Activated CD4-positive, alpha-beta T cell treated with anti-CD3 and anti-CD28 coated beads, Interleukin-2, amount 50 U/mL, for 16 hours (primary cell): ENCODE measurements at places on chromosomes 5 and 9.

- DNase-seq, result no peak
Measured at GRCh38 chr9:89458768-89459496, 39.0 kb downstream of the SEMA4D start.

DNA sequence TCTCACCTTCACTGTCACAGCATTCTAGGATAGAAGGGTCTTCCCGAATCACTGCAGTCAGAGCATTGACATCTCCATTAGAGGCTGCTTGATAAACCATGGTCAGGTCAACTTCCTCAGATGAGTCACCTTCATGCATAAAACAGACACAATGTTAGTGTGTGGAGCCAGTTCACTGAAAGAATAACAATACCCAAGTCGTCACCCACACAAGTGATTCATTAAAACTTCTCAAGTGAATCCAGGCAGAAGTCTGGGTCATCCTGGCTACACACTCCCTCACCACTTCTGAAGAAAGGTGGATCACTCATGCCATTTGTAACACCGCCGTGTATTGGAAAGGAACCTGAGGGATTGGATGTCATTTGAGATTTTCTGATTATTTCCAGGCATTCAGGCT lies 49.6 kb downstream of the ANKRD55 start:
- no peak for DNase-seq

- no peak for DNase-seq
Measured at GRCh38 chr5:123037104-123037418, 536 bp upstream of the PPIC start.

- DNase-seq, result peak; percentile 67
Measured at GRCh38 chr5:94575196-94575595, 43.2 kb downstream of the KIAA0825 start.

DNA sequence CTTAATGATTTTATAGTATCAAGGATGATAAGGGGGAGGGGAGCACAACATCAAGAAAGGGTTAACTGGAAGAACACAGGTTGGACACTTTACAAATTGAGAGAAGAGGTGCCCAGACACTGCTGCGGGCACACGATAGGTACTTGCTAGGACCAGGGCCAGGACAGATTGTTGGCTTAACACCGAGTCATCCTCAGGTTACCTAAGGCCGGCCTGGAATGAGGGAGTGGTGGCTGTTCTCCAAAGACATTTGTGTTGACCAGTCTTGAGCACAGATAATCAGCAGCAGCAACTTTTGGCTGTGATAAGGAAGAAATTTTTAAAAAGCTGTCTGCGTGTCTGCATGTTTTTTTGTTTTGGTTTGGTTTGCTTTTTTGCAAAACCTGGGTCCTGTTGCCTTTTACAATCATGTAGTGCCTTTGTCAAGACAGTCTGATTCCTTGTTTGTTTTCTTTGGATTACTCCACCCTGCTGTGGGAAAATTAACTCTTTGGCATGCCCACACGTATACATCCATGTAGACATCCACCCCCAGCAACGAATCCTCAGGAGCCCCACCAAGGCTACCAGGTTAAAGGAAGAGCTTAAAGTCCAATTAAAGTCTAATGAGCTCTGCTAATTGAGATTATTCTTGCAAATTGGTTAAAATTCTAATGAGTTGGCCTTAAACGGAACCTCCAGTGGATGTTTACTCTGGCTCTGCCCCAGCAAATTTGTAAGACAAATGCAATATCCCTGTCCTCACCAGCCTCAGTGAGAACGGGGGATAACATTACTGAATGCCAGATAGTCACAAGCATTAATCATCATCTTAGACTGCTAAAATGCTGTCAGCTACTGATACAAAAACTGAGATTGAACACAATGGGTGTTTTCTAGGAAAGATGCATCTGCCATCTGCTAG lies 382.3 kb downstream of the ACTL7B start:
- no peak for DNase-seq

DNA sequence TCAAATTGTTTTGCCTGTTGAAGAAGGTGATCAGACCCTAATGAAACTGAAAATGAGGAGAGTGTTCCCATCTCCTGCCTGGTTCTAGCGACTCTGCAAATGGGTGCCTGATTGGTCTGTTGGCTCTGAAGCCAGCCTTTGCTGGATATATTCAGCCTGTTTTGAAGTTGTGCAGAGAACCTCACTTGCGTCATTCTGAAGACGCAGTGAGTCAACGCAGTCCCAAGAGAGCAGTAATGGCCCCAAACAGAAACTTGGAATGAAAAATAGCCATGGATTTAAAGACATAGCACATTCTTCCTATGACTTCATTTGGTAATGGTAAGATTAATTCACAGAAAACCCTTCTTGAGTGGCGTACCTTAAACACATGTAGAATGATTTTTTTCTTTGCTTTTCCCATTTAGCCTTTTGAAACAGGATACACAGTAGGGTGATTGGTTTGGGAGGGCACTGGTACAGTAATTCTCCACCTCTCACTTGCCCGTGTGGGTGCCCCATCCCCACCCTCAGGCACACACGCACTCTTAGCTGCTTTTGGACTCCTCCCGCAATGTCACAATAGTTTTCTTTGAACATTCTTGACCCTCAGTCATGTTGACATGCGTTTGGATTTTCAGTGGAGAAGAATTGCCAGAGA lies 54.1 kb upstream of the ABL1 start:
- no peak for DNase-seq

DNA sequence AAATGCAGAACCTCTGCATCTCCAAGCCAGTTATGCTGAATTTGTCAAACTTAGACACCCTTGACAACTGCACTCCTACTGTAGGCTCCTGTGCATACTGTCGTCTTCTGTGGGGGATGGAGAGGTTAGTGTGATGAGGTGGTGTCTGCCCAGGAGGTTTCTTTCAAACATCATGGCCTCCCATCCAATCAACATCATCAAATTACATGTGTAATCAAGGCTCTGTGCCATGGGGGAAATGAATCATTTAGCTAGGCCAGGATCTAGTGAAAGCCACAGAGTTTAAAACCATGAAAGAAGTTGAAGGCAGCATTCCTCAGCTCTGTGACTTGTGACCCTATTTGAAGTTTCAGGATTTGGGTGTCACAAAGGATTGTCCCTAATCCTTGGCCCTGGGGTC lies 240.6 kb downstream of the MARCHF11 start:
- DNase-seq, result no peak

- no peak for DNase-seq
Measured at GRCh38 chr5:172525996-172526360, 71.7 kb upstream of the SH3PXD2B start.

- DNase-seq, result no peak
Measured at GRCh38 chr5:137217599-137218200, 281.4 kb downstream of the SPOCK1 start.

GRCh38 chr5:79202076-79202475 lies 33.9 kb upstream of the JMY start:
- DNase-seq, result no peak

- no peak for DNase-seq
Measured at GRCh38 chr5:35341189-35341588, 110.9 kb upstream of the PRLR start.

DNA sequence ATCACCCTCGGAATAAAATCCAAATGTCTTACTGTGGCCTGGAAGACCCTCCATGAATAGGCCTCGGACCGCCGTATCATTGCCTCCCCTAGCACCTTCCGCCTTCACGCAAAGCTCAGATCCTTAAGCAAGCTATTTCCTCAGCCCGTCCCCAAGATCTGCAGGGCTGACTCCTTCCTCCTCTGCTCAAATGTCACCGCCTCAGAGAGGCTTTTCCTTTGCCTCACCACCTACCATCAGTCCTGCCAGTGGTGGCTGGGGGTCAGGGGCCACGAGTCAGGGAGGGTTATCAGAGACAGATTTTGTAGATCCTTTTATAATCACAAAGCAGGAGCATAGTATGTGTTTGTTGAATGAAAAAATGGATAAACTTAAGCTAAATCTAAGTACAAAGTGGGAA lies 74.4 kb upstream of the KIF2A start:
- DNase-seq, result no peak

DNA sequence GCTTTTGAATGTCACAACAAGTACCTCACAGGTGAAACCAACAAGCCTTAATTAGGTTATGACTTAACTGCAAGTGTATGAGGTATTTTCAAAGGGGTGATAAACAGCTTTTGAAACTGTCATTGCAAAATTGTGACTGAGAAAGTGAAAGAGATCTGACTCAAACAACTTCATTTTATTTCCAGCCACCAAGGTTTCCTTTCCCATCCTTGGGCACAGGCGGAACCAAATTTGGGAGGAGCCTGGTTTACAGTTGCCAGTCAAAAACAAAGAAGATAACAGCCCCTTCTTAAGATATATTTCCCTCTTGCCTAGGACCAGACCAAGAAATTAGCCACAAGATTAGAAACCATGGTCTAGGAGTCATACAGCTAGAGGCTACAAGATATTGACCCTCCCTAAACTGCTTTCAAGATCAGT lies 417.1 kb downstream of the CSNK1G3 start:
- peak; percentile 6 for DNase-seq

DNA sequence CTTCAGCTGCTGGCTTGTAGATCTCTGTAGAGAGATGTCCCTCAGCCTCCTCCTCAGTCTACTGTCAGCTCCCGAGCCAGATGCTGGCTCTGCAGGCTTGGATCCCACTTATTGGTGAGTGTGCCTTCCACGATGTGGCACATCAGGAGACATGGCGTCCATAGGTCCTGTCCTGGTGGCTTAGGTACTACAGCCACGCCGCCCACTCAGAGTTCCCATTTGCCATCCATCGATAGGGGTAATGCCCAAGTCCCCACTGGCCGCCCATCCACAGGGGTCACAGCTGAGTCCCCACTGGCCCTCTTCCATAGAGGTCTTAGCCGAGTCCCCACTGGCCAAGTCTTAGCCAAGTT lies 17.3 kb downstream of the EXOC3 start:
- DNase-seq, result no peak

GRCh38 chr5:88230546-88231066 lies 38.0 kb downstream of the TMEM161B start:
- DNase-seq, result no peak

GRCh38 chr9:3157011-3157410 lies 313.1 kb upstream of the PUM3 start:
- DNase-seq, result no peak

DNA sequence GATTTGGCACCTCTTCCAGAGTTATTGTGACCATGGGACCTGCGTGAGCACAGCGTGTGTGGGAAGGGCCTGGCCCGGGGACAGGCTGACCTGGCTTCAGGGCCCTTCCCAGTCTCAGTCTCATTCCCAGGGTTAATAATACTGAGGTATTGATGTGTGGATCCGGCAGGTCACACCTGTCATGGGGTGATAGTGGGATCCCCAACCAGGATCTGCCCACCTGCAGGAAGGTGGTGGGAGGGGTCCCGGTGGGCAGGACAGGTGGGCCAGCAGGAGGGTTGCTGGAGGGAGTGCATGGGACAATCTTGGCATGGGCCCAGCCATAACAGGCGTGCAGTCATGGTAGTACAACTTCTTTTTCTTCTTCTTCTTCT lies 55.4 kb downstream of the COL15A1 start:
- no peak for DNase-seq

DNA sequence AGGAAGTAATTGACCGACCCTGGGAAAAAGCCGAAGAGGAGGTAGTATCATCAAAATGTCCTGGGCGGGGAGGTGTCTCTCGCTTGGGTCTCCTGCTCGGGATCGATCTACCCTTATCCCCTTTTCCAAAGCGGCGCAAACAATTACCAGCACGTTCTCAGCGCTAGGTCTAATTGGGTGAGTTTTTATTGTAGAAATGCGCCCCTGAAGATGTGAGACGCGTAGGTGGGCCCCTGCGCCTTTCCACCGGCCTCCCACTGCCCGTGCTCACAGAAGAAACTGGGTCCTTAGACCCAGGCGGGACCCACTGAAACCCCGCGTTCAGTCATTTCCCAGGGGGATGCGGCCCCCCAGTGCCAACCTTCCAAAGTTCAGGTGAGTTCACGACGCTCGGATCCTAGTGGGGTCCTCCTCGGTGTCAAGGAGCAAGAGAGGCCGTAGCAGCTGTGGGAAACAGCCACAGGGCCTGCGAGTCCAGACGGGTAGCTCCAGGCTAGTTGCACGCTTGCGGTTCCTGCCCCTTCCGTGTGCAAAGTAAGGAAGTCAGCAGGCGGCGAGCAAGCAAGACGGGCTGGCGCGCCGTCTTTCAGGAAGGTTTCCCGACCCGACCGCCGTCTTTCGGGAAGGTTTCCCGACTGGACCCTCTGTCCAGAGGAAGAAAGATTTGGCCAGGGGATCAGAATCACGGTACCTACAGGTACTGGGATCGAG lies 1.5 kb downstream of the SMIM32 start:
- DNase-seq, result no peak

- no peak for DNase-seq
Measured at GRCh38 chr5:566636-567309, 42.5 kb upstream of the SLC9A3 start.

DNA sequence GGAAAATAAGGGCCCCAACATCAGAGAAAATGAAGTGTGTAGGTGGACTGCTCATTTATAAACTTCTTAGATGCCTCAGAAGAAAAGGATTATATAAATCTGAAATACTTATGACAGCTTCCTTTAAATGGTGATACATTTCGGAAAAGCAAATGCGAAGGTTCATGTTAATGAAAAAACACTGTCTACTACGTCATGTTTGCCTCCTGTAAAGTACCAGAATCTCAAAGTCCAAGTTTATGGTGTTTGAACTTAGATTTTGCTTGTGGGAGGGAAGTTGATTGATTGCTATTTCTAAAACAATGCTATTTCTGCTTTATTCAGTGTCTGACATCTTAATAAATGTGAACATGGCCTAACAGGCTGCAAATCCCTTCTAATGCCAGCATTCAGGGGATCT lies 514.6 kb downstream of the ZNF608 start:
- DNase-seq, result no peak

GRCh38 chr5:94432499-94432898 lies 185.9 kb downstream of the KIAA0825 start:
- DNase-seq, result no peak

DNA sequence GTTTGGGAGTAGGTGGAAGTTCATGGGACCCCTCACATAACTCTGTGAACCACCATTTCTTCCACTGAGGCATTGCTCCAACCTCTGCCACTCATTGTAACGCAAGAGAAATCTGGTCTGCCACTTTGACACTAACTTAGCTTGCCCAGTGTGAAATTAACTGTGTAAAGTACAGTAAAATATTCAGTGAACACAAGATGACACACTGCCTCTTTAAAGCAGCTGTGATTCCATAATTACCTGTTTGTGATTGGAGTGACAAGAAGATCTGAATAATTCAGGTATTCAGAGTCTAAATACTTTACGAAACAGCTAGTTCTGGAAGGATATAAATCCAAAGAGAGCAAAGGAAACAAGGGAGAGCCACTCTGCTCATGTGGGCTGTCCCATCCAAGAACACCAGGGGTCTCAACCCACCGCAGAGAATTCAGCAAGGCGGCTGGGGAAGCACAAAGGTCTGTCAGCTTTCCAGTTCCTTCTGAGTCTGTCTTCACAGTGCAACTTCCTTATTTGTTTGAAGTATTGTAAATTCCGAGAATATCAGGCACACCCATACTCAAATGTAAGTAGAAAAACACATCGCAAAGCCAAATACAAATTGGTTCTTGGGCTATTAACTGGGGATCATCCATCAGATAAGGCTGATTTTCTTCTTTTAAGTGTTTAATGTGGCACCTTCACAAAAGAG lies 86.9 kb downstream of the GNAQ start:
- DNase-seq, result no peak

- DNase-seq, result no peak
Measured at GRCh38 chr9:98726735-98727134, 18.0 kb upstream of the GABBR2 start.

- DNase-seq, result no peak
Measured at GRCh38 chr5:57004800-57005199, 52.9 kb upstream of the MIER3 start.

GRCh38 chr5:107251151-107251550 lies 419.6 kb downstream of the EFNA5 start:
- DNase-seq, result no peak

- DNase-seq, result peak; percentile 29
Measured at GRCh38 chr5:44774279-44774880, 34.4 kb upstream of the MRPS30 start.

GRCh38 chr9:99114846-99115500 lies 10.1 kb downstream of the TGFBR1 start:
- DNase-seq, result no peak
